ENCODE measurements at places on chromosomes 4 and X.

- no peak for DNase-seq
Measured at GRCh38 chr4:81896936-81897335, 425.2 kb upstream of the RASGEF1B start.

DNA sequence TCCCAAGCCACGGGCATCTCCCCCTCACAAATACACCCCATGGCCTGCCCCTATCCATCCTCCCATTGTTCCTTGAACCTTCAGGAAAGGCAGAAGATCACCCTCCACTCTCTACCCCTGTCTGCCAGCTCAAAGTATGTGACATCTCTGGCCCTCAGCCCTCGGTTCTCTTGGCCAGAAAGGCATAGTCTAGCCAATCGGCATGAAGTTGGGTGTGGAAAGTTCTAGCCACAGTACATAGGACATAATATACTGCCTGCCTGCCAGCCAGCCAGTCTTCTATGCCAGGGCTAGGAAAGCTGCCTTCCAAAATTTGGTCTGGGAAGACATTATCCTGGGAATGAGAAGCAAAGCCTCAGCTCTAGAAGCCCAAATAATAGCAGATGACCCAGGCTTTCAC lies 3.2 kb upstream of the PLP1 start:
- no peak for DNase-seq

DNA sequence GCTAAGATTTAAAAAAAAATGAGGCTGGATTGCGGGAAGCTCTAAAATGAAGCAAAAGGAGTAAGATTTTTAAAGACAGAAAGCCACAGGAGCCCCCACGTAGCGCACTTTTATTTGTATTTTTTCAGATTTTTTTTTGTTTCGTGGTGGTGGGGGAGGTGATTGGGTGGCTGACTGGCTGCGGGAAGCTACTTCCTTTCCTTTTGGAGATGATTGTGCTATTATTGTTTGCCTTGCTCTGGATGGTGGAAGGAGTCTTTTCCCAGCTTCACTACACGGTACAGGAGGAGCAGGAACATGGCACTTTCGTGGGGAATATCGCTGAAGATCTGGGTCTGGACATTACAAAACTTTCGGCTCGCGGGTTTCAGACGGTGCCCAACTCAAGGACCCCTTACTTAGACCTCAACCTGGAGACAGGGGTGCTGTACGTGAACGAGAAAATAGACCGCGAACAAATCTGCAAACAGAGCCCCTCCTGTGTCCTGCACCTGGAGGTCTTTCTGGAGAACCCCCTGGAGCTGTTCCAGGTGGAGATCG lies 908 bp downstream of the PCDH10 start:
- DNase-seq, result no peak

DNA sequence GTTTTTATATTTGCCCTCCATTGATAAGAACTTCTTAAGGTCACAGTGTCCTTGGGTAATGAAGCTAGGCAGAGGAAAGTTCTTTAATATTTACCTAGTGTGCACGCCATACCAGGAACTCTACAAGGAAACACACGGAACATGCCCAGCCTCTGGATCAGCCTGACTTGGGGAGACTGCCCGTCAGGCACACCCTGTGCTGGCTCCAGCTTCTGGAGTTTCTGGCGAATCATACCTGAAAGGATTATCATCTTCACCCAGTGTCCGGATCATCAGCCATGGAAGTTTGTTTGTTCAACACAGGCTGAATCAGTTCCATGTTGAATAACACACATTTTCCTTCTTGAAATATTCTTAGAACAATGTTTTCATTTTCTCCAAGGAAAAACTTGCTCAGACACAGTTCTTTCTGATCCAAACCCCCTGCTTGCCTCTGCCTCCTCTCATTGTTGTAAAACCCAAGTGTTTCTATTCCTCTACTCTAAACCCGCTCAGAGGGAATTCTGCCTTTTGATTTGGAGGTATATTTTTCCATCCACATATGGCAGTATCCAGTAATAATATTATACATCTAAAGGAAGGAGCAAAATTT lies 176.7 kb downstream of the SHROOM3 start:
- DNase-seq, result no peak

DNA sequence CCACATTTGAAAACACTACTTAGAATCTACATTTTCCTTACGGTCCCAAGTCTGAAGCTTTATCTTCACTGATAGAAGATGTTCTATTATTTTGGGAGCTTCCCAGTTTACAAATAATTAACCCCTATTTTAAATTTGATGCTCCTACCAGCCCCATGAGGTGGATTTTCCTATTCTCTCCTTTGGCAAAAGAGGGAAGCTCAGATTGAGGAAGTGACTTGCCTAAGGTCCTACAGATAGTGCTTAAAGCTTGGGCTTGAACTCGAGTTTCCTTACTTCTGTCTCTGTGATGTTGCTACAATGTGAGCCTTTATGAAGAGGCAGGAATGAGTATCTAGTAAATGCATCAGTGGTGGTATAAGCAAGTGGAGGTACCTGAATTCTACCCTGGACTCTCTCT lies 27.5 kb downstream of the HEPH start:
- no peak for DNase-seq

- DNase-seq, result no peak
Measured at GRCh38 chrX:38452603-38453002, 100.2 kb downstream of the OTC start.

GRCh38 chrX:153828723-153829548 lies 1.4 kb downstream of the PDZD4 start:
- no peak for DNase-seq

GRCh38 chrX:113370006-113370405 lies 529.4 kb upstream of the AMOT start:
- no peak for DNase-seq

- peak; percentile 58 for DNase-seq
Measured at GRCh38 chr4:15002659-15003400, 549 bp downstream of the CPEB2 start.

DNA sequence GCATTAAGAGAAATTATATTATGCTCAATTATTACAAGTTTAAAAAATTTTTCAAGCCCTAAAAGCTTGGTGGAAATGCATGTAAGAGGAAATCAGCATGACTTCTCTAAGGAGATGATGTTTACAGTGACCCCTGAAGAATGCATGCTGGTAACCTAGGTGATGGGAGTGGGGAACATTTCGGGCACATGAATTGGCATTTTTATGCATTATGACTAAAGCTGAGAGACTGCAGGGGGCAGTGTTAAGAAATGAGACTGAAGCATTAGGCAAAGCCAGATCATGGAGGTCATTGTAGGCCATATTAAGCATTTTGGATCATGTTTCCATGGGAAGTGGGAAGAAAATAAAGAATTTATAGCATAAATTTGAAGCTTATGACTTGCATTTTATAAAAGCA lies 421.3 kb downstream of the FAT4 start:
- DNase-seq, result no peak

DNA sequence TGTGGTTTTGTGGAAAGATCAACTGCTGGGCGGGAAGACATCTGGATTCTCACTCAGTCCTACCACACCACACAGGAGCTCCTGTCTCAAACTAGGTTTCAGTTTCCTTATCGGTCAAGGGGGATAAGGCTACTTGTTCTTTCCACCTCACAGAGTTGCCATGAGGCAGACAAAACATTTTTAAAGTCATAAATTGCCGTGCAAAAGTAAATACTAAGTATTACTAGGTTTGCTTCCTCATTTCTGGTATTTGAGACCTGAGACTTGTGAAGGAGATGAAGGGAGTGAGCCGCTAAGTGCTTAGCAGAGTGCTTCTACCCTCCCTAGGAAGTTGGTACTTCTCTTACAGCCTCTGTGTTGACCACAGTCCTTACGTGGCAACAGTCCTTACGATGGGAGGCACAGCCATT lies 1.5 kb downstream of the LAP3 start:
- no peak for DNase-seq

- DNase-seq, result no peak
Measured at GRCh38 chr4:40327340-40327739, 7.8 kb upstream of the CHRNA9 start.

GRCh38 chr4:121353213-121353612 lies 27.6 kb downstream of the QRFPR start:
- DNase-seq, result no peak

All from NCI-H1092 (cell line).